ENCODE measurements at places on chromosomes 12 and 14.

DNA sequence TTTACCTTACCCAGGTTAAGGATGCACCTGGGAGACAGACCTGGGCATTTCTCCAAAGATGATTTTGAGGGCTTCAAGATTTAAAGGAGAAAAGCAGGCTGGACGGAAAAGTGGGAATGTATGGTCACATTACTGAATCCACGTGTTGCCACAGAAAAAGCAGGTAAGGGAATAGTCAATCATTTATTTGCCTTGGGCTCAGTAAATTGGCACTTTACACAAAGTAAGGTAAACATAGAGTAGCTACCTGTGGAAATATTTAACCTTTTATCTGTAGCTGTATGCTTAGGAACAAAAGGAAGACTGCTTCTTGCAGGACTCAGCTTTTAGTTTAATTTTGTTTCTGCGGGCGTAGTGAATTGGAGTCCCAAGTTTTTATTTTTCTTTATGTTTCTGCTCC is 153.3 kb downstream of the SLCO1B3 start:
- no peak for DNase-seq

- DNase-seq, result no peak
These were observed 454.8 kb downstream of the AEBP2 start for GRCh38 chr12:19894050-19894449.

DNA sequence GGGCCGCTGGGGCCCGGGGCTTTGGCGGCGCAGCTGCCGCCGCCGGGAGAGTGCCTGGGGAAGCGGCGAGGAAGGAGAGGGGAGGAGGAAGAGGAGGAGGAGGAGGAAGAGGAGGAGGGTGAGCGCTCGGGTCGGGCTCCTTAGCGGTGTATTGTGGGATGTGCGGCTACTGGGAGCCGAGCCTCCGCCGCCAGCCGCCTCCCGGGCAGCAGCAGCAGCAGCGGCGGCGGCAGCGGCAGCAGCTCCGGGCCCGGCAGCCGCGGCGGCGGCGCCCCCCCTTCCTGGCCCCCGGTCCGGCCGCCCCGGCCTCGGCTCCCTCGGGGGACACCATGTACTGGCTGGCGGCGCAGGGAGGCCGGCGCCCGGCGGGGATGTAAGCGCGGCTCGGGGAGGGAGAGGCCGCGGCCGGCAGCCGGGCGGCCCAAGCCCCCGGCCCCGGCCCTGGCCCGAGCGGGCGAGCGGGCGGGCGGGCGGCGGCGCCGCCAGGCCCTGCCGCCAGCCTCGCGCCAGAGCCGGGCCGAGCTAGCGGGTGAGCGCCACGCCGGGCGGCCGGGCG is at the start of gene SETD1B:
TSS of gene SETD1B (plus strand) at position 149 of the 556 bp plus-strand sequence. CDS start 729 bp downstream, outside the sequence.
- DNase-seq, result no peak

GRCh38 chr12:94561943-94562411 is 88.4 kb downstream of the TMCC3 start:
- DNase-seq, result no peak

- no peak for DNase-seq
These were observed 10.0 kb downstream of the STAC3 start for GRCh38 chr12:57240926-57241401.

All from smooth muscle cell of the brain vasculature (primary cell).